DND-41 (cell line): ENCODE measurements at places on chromosomes 16 and 17.

DNA sequence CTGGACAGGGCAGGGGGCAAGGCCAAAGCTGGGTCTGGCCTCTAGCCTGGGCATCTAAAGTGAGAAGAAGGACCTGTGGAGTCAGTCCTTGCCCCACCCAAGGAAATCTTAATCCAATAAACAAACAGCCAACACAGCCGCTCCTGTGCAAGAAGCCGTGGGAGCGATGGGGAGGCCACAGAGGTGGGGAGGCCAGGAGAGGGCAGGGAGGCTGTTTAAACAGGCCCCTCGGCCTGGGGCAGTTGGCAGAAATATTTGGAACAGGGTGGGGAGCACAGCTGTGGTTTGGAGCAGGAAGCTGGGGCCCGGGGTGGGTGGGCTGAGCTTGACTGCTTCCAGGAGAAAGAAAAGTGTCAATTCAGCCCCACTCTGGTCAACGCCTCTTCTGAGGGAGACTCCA is 5.3 kb downstream of the ZNF385C start:
- no peak for DNase-seq

DNA sequence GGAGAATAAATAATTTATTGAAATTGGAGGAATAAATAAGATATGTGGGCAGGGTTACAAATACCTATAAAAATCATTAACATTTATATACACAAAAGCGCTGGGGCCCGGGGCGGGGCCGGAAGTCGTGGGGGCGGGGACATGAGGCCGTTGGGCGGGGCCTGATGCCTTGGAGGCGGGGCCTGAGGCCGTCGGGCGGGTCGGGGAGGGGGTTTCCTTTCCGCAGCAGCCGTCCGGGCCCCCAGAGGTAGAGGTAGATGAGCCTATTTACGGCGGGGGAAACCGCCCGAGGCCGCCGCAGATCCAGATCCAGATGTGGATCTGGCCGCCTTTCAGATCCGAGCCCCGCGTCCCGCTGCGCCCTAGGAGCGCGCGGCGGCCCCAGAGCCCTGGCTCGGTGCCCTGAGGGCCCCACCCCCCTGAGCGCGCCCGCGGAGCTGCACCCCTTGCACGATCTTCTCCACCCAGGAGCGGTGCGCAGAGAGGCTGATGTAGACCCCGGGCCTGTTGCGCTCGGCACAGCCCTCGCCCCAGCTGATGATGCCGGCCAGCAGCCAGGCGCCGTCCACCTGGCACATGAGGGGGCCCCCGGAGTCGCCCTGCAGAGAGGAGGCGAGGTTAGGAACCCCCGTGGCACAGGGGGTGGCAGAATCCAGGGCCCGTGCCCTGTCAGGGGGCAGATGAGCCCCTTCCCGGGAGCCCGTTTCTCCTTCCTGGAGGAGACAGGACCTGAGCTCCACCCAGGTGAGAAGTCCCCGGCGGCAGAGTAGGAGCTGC is 5.1 kb downstream of the PRSS22 start:
- DNase-seq, result no peak

- no peak for DNase-seq
Measured at GRCh38 chr17:40103688-40104087, 3.3 kb upstream of the NR1D1 start.

GRCh38 chr17:57174591-57174990 is 81.7 kb upstream of the MSI2 start:
- no peak for DNase-seq

DNA sequence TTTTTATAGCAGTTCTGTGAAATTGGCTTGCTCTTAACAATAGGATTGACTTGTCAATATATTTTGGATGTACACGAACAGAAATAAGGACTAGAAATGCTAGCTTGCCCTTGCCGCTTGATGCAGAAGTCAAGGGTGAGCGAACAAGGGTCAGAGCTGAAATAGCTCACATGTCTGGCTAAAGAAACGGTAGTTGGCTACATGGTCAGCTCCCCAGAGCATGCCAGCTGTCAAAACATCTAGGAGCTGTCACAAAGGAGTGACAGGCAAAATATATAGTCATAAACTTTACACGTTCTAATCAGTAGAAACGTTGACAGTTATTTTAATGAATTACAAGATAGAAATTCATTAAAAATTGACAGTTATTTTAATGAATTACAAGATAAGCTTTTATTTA is 2.9 kb upstream of the MEIOB start:
- DNase-seq, result no peak

GRCh38 chr16:66378741-66379570 is 12.5 kb downstream of the CDH5 start:
- no peak for DNase-seq

DNA sequence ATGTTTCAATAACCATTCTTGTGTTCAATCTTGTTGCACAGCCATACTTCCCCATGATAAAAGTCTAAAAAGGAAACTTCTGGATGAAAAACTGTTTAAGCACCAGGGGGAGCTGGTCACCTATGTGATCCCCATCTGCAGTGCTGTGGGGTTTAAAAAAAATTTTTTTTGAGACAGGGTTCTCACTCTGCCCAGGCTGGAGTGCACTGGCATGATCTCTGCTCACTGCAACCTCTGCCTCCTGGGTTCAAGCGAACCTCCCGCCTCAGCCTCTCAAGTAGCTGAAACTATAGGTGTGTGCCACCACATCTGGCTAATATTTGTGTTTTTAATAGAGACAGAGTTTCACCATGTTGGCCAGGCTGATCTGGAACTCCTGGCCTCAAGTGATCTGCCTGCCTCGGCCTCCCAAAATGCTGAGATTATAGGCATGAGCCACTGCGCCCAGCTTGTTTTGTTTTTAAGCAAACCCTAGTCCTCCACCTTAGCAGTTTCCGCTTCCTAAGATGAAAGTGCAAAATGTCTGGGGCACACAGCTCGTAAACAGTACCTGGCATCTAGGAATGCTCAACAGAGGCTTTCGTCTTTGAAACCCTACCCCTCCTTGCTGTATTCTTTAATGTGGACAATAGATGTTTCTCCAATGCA is 25.4 kb downstream of the DNAJA2 start:
- peak; percentile 38 for DNase-seq

DNA sequence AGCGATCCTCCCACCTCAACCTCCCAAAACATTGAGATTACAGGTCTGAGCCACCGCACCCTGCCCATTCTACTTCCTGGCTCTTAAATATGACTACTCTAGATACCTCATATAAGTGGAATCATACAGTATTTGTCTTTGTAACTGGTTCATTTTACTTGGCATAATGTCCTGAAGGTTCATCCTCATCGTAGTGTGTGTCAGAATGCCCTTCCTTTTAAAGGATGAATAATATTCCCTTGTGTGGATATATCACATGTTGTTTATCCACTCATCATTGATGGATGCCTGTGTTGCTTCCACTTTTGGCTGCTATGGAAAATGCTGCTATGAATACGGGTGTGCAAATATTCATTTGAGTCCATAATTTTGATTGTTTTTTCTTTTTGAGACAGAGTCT is 5.7 kb upstream of the CETP start:
- no peak for DNase-seq
